ENCODE measurements at places on chromosomes 1 and 21.

DNA sequence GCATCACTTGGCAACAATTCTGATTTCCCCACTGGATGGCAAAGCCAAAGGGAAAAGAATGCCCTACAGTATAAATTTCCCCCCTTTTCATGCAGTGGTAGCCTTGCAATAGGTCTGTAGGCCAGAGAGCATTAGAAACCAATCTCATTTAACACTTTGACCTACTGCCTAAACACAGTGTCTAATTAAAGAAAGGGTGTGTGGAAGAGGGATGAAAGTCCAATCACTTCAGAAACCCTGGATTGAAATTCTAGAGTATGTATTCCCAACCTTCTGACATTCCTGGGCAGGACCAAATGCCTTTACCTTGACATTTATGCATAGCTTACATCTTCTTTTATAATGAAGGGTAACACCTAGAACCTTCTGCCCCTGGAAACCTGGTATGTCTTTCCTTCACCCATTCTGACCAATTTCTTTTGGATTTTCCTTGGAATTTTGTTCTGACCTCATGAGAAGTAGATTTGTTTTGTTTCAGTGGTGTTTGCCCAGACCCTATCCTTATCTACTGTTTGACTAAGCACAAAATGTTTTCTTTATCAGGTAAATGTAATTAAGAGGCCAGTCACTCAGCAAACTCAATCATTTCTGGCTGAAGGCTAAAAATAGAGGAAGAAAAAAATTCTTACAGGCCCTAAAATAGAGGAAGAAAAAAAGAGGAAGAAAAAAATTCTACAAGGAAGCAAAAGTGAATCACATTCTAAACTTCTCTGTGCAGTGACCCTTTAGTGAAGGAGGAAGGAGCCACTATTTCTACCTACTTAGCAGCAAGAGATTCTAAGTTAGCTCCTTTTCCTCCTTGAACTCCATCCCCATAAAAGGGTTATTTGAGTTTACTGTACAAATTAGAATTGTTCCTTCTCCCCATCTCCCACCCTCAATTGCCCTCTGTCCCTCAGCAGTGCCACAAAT lies 129.5 kb upstream of the DSCAM start:
- DNase-seq = no peak

- DNase-seq = no peak
Observed at GRCh38 chr1:199821029-199821779, 206.3 kb upstream of the NR5A2 start.

DNA sequence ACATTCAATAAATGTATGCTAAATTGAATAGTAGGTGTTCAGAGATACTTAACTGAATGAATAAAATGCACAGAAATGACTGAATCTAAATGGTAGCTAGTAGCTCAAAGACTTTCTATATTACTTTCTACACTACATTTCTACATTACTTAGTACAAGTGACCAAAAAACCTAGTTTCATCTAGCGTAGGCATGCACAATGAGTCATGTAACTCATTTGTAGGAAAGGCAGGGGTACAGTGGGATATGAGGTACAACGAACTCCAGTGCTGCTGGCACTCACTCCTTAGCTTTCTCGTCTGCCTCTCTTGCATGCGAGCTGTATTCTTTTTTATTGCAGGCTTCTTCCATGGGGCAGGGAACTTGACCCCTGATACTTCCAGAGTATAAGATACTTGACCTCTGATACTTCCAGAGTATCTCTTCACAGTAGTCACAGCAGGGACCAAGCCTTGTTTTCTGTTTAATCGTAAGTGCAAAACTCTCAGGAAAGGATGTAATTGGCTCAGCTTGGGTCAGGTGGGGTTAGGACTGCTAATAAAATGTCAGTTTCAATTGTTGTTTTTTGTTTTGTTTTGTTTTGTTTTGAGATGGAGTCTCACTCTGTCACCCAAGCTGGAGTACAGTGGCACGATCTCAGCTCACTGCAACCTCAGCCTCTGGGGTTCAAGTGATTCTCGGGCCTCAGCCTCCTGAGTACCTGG lies 4.9 kb upstream of the ATP2B4 start:
- DNase-seq = no peak

DNA sequence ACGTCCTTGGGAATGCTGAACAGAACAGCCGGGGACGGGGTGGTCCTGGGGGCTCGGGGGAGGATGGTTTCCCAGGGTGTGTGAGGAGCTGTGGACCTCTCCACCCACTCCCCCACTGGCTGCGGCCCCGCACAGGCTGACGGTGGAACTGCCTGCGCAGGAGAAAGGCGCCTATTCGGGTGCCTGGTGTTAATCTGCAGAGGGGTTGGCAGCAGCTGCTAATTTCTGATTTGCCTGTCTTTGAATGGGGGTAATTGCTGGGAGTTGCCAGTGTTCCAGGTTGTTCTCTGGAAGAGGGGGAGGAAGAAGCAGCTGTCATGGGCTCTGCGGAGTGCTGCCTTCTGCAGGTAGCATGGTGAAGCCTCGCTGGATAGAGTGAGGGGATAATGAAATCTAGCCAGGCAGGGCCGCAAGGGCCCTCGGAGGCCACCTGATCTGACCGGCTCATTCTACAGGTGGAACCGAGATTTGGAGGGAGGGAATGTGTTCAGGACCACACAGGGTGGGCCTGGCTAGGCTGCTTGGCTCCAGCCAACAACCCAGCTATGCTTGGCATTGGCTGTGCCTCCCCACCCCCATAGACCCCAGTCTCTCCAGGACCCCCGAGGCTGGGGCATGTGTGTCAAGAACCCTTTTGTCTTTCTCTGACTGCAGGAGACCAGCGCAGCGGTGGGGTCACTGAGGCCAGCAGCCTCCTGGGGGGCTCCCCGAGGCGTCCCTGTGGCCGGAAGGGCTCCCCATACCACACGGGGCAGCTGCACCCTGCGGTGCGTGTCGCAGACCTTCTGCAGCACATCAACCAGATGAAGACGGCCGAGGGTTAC lies 67.1 kb downstream of the PTPRU start:
- DNase-seq = no peak

GRCh38 chr1:9732123-9732971 lies 80.8 kb downstream of the PIK3CD start:
- DNase-seq = no peak

DNA sequence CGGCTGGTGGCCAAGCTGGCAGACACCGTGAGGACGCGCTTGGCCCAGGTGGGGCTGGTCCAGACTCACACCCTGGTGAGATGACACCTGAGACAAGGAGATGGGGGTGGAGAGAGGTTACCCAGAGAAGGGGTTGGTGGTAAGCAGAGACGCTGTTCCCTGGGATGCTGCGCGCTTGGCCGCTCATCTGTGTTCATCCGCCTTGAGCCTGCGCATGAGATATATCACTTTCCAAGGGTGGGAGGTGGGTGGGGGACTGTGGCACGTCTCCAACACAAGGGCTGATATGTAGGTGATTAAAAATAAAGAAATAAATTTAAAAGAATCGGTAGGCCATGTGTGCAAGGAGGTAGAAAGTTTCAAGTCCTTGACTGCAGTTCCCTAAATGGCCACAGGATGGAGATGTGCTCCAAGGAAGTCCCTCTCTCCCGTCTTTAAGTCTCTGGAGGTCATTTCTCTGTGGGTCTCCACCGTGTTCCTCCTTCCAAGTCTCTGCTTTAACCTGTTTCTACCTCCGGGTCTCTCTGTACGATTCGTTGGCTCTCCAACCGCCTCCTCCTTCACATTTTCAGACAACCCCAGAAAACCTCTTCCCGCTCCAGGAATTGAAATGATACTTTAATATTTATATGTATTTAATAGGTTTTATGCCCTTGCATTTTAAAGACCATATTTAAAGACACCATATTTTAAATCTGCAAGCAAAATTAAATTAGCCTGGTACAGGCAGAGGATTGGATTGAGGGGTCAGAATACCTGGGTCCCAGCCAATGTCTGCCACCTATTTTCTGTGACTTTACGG lies 4.5 kb downstream of the TTC24 start:
- peak; percentile 59 for DNase-seq

All from HFF-Myc (cell line).